ENCODE measurements at places on chromosomes 13 and 19. TPM values are rescaled to one million over a fixed set of nuclear protein-coding genes. Genes with fewer than 3 reads are reported as not detected.
A peak's percentile ranks its signal among the peaks of the same experiment; 100 is the strongest.

Gene SLITRK6
- 0.04 TPM for total RNA-seq

Gene SIGLEC12
- not detected for total RNA-seq

DNA sequence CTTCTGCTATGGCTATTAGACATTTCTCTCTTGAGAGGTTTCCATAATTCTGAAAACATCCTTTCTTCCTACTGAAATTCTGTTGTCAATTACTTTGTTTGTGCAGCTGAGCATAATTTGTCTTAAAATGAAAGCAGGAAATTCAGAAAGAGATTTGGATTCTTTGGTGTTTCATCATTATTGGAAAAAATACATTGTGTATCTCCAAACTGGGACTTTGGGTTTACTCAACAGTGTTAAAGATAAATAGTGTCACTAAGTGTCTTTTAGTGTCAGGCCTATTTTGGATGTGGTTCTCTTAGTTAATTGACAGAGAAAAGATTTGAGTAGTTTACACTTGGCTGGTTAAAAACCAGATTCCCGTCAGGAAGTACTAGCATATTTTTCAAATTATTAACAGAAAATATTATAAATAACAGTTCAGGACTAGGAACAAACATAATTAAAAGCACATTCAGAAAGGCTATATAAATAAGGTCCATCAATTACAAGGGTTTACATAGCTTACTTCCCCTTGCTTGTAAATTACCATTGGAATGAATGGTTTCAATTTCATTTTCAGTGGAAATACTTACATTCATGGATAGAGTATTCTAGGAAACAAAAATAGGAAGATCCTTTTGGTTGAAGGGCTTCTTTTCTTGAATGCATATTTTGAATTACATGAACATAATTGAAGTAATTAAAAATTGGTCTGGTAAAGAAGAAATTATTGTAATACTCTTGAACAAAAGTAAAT lies 483.1 kb downstream of the GPC6 start:
- peaks cover 2% of the 10 kb centered on the region for H3K4me1 ChIP-seq
- no peak for DNase-seq
- no peaks in the 10 kb centered on the region for H3K27me3 ChIP-seq
- H3K36me3 ChIP-seq: peaks cover 12% of the 10 kb centered on the region

DNA sequence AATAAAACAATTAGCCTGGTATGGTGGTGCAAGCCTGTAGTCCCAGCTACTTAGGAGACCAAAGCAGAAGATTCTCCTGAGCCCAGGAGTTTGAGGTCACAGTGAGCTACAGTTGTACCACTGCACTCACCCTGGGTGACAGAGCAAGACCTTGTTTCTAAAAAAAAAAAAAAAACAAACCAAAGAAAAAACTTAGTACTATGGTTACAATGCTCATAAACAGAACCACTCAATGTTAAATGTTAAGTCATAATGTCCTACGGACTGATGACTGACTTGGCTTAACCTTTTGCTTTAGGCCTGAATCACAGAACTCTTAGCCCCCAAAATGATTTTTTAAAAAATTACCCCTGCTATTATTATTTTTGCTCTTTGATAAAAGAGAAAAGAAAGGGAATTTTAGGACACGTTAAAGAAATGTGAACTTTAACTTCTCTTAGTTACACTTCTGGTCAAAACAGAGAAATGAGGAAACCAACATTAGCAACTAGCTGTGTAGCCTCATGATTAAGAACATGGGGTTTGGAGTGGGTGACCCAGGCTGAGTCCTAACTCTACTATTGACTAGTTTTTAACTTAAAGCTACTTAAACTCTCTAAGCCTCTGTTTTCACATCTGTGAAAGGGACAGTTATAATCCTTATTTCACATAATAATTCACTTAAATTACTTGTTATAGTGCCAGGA lies 13.7 kb upstream of the ELF1 start:
- peaks cover 9% of the 10 kb centered on the region for H3K4me1 ChIP-seq
- DNase-seq: no peak
- H3K4me3 ChIP-seq: no peak overlapping the region
- no peak overlapping the region for H3K27ac ChIP-seq

GRCh38 chr19:13334801-13335481 lies 171.3 kb downstream of the CACNA1A start:
- peaks cover 54% of the 10 kb centered on the region for H3K36me3 ChIP-seq
- no peaks in the 10 kb centered on the region for H3K27me3 ChIP-seq
- DNase-seq: no peak
- H3K4me3 ChIP-seq: no peak overlapping the region
- peaks cover 9% of the 10 kb centered on the region for H3K4me1 ChIP-seq

GRCh38 chr19:35766571-35767104 lies 8.7 kb downstream of the PROSER3 start:
- H3K36me3 ChIP-seq: peaks cover 19% of the 10 kb centered on the region
- no peak for DNase-seq
- H3K4me3 ChIP-seq: no peak overlapping the region
- peaks cover 13% of the 10 kb centered on the region for H3K4me1 ChIP-seq
- H3K27ac ChIP-seq: no peak overlapping the region

GRCh38 chr19:15452111-15453047 lies 2.6 kb upstream of the WIZ start:
- DNase-seq: peak; percentile 99
- peak overlapping the region; percentile 74 for H3K4me3 ChIP-seq
- H3K36me3 ChIP-seq: no peaks in the 10 kb centered on the region
- H3K27me3 ChIP-seq: peaks cover 66% of the 10 kb centered on the region
- peak overlapping the region; percentile 60 for H3K27ac ChIP-seq

DNA sequence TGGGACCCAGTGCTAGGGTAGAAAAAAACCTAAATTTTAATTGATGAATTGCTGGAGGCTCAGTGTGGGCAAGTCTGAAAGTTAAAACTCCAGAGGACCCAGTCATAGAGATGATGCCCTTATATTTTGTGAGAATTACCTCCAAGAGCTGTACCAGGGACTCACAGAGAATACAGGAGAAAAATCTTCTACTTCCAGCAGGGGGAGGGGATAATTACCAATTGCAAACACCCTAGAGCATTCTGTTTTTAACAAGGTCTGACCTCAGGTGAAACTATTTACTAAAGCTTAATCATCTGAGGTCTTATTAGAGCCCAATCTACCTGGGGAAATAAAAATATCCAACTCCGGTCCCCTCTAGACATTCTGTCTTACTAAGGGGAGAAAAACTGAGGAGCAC lies 994.7 kb upstream of the MIR17HG start:
- H3K4me1 ChIP-seq: peaks cover 11% of the 10 kb centered on the region
- no peaks in the 10 kb centered on the region for H3K27me3 ChIP-seq
- no peak overlapping the region for H3K27ac ChIP-seq
- no peak for DNase-seq
- peaks cover 4% of the 10 kb centered on the region for H3K36me3 ChIP-seq

Gene C19orf33
- total RNA-seq: 22.3 TPM

DNA sequence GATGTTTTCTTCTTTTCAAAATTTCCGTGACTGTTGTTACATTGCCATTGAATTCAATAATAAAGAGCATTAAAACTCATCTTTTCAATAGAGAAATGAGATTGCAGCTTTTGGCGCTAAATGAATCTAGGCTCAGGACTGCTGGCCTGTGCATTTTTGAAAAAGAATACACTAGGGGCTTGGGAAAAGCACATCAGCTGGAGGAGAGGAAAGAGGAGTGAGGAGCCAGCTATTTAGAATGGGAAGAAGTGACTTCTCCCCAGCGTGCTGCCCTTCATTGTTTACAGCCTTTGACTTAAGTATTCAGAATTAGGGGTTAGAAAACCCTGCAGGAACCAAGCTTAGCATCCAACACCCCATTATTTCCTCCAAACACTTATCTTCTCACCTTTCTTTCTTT lies 43.3 kb downstream of the TNFSF11 start:
- DNase-seq: no peak
- no peaks in the 10 kb centered on the region for H3K36me3 ChIP-seq
- no peak overlapping the region for H3K4me3 ChIP-seq
- H3K27ac ChIP-seq: no peak overlapping the region

Gene DAND5
- total RNA-seq: 0.18 TPM

Gene DCT
- total RNA-seq: not detected

GRCh38 chr13:30679483-30680330 lies 55.6 kb upstream of the ALOX5AP start:
- H3K36me3 ChIP-seq: no peaks in the 10 kb centered on the region
- no peak overlapping the region for H3K27ac ChIP-seq
- H3K27me3 ChIP-seq: peaks cover 8% of the 10 kb centered on the region
- no peak overlapping the region for H3K4me3 ChIP-seq

Gene NLRP12
- 4.7 TPM for total RNA-seq

DNA sequence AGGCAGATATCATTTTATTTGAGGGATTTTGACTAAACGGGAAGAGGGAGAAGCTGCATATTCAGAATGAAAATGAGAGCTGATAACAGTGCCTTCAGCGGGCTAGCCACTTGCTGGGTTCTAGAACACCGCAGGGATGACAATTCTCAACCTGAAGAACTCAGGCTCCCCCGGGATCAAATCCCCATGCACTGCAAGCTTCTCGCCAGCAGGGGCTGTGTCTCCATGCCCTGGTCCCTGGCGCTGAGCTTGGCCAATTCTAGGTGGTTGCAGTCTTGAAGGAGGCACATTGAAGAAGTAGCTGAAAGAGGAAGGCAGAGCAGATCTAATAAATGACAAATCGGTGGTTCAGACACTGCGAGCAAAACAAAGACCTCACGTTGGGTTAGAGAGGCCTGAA lies 128.7 kb downstream of the UQCRFS1 start:
- H3K4me3 ChIP-seq: no peak overlapping the region
- peak; percentile 63 for DNase-seq
- H3K4me1 ChIP-seq: peaks cover 27% of the 10 kb centered on the region
- H3K27me3 ChIP-seq: no peaks in the 10 kb centered on the region

DNA sequence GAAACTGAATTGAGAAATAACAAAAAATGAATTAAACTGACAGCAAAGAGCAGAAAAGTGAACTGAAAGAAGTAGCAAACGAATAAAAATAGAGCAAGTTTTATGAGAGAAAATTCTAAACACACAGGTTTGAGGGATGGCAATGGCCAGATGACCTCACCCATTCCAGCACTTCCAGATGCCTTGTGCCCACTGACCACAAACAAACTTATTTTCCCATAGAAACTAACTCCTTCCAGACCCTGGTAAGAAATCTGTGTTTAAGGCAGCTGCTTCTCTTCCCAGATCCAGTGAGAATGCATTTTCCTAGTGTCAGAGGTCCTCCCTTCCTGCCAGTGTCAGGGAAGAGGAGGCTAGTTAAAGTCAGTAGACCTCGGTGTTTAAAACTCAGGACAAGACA lies 51.7 kb downstream of the RXFP2 start:
- H3K4me3 ChIP-seq: no peak overlapping the region
- no peak overlapping the region for H3K27ac ChIP-seq
- no peaks in the 10 kb centered on the region for H3K36me3 ChIP-seq
- 0 out of 2 replicates have a peak, but pooled peaks cover 3% of the 10 kb centered on the region for H3K4me1 ChIP-seq
- no peaks in the 10 kb centered on the region for H3K27me3 ChIP-seq
- DNase-seq: no peak

Gene ZNF440
- 10.9 TPM for total RNA-seq

DNA sequence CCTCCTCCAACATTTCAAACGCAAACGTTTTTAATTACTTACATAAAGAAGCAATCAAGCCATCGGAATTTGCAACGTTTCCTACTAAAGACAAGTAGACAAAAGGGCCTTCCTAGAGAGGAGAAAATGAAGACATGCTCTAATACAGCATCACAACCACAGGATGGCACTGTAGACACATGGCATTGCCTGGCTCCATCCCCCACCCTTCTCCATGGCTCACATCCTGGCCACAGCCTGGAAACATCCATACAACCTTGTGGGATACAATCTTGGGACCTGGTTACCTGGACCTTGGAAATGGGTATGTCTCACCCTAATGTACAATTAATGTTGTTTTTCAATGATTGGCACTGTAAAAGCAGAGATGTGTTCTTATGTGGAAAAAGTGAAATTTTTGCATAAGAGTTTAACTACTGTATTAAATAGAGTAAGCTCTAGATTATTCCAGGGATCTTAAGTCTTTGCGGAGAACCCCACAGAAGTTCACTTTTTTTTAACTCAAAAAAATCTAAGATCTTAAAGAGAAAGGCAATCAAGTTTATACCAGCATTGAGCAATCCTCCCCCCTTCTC lies 21.5 kb downstream of the EBPL start:
- no peaks in the 10 kb centered on the region for H3K27me3 ChIP-seq
- H3K27ac ChIP-seq: no peak overlapping the region
- H3K4me3 ChIP-seq: no peak overlapping the region
- peaks cover 34% of the 10 kb centered on the region for H3K36me3 ChIP-seq

- peaks cover 11% of the 10 kb centered on the region for H3K4me1 ChIP-seq
- no peaks in the 10 kb centered on the region for H3K36me3 ChIP-seq
- no peaks in the 10 kb centered on the region for H3K27me3 ChIP-seq
These were observed 9.6 kb upstream of the METTL21C start for GRCh38 chr13:102704238-102705058.

Gene FCGBP
- 2.8 TPM for total RNA-seq

DNA sequence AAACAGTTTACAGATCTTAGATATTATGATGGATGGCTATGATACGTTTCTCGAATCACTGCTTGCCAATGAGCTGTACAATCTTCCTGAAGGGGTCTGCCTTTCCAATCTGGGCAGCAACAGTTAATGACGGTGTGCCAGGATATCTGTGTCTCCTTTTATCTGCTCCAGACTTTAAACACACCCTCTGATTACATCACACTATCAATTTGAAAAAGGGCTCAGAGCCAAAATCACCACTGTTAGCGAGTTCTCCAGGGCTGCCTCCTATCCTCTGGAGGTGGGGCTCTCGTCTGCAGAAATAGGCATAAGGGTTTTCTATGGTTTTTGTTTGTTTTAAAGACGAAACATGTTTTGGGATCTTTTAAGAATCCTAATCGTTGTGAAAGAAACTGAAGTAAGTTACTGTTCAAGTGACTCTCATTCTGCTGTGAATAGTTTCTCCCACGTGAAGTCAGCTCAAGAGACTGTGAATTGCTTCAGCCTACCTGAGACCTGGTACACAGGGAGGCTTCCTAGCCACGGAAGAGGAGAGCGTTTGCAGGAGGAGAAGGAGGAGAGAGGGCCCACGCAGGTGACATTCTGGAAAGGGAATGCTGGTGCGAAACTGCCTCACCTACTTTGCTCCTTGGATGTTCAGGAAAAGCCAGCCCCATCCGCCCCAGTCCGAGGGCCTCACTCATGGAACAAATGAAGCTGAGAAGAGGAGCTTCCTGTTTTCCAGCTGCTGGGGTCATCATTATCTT lies 15.2 kb upstream of the GJA3 start:
- no peak for DNase-seq
- no peaks in the 10 kb centered on the region for H3K36me3 ChIP-seq
- H3K4me3 ChIP-seq: no peak overlapping the region
- H3K27ac ChIP-seq: no peak overlapping the region

DNA sequence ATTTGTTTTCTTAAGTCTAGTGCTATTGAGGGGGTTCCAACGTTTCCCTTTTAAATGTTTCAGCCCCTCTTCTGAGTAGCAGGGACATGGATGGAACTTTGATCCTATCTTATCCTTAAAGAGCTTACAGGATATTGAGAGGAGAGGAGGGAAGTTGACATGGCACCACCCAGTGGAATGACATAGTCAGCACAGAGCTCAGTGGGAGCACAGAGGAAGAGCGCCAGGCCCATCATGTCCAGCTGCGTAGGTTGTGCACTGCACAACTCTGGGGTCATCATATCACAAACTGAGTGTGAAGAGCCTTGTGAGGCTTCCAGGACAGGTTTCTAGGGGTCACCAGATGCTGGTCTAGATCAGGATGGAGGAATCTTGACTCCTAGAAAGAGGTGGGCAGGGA lies 4.6 kb upstream of the CDC42EP5 start:
- H3K4me3 ChIP-seq: no peak overlapping the region
- no peaks in the 10 kb centered on the region for H3K36me3 ChIP-seq
- H3K27me3 ChIP-seq: peaks cover 26% of the 10 kb centered on the region
- no peak for DNase-seq

Gene NOTCH3
- 133 TPM for total RNA-seq

- no peaks in the 10 kb centered on the region for H3K36me3 ChIP-seq
- peaks cover 20% of the 10 kb centered on the region for H3K4me1 ChIP-seq
- no peak overlapping the region for H3K4me3 ChIP-seq
- no peaks in the 10 kb centered on the region for H3K27me3 ChIP-seq
- no peak overlapping the region for H3K27ac ChIP-seq
These were observed 45.5 kb upstream of the FREM2 start for GRCh38 chr13:38641164-38641948.

Gene ZNF497
- 1.7 TPM for total RNA-seq
